Thoracic aorta (tissue), 2 donors: ENCODE measurements at places on chromosomes 5 and 9.

GRCh38 chr5:135839566-135839965, 5.1 kb downstream of the SLC25A48 start:
- DNase-seq = no peak

GRCh38 chr9:125189011-125189360, 617 bp downstream of the PPP6C start:
- no peak for DNase-seq

GRCh38 chr9:87322840-87323635, 174.6 kb upstream of the DAPK1 start:
- DNase-seq = no peak

GRCh38 chr9:127927201-127927987, 3.2 kb downstream of the PIP5KL1 start:
- DNase-seq = no peak

GRCh38 chr5:143402553-143403333, 743 bp downstream of the NR3C1 start:
- DNase-seq = peak; percentile 12
